ENCODE measurements at places on chromosomes 12 and 14.

- DNase-seq: no peak
Observed at GRCh38 chr14:91349481-91350074, 68.0 kb downstream of the CCDC88C start.

- no peak for DNase-seq
Observed at GRCh38 chr14:34766606-34767005, 52.2 kb upstream of the CFL2 start.

- DNase-seq: no peak
Observed at GRCh38 chr14:64115401-64115800, 178.8 kb downstream of the ESR2 start.

- no peak for DNase-seq
Observed at GRCh38 chr12:30679241-30679640, 16.4 kb downstream of the IPO8 start.

- no peak for DNase-seq
Observed at GRCh38 chr12:122138181-122138580, 35.8 kb downstream of the IL31 start.

GRCh38 chr12:119674560-119674959 lies 6.6 kb downstream of the PRKAB1 start:
- DNase-seq: no peak

DNA sequence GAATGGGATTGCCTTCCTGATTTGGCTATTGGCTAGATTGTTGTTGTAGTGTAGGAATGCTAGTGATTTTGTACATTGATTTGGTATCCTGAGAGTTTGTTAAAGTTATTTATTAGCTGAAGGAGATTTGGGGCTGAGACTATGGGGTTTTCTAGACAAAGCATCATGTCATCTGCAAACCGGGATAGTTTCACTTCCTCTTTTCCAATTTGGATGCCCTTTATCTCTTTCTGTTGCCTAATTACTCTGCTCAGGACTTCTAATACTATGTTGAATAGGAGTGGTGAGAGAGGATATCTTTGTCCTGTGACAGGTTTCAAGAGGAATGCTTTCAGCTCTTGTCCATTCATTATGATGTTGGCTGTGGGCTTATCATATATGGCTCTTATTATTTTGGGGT lies 265.7 kb upstream of the MGAT4C start:
- no peak for DNase-seq

DNA sequence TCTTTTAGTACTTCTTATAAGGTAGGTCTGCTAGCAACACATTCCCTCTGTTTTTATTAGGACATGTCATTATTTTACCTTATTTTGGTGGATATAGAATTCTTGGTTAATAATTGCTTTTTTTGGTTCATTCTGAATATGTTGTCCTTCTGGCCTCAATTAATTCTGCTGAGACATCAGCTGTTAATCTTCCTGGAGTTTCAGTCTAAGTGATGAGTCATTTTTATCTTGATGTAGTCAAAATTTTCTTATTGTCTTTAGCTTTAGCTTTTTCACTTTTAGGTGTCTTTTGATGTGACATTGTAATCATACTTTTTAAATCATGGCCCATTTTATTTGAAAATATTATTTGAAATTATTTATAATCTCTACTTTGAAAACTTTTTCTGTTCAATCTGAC lies 104.9 kb upstream of the PMCH start:
- no peak for DNase-seq

- no peak for DNase-seq
Observed at GRCh38 chr14:82999802-83000201, 1466.1 kb upstream of the SEL1L start.

GRCh38 chr14:69335371-69335771 lies 62.7 kb downstream of the ERH start:
- DNase-seq: peak; percentile 24

GRCh38 chr12:116808113-116809105 lies 70.3 kb downstream of the RNFT2 start:
- no peak for DNase-seq

GRCh38 chr14:105430042-105430441 lies 10.4 kb downstream of the MTA1 start:
- DNase-seq: no peak

DNA sequence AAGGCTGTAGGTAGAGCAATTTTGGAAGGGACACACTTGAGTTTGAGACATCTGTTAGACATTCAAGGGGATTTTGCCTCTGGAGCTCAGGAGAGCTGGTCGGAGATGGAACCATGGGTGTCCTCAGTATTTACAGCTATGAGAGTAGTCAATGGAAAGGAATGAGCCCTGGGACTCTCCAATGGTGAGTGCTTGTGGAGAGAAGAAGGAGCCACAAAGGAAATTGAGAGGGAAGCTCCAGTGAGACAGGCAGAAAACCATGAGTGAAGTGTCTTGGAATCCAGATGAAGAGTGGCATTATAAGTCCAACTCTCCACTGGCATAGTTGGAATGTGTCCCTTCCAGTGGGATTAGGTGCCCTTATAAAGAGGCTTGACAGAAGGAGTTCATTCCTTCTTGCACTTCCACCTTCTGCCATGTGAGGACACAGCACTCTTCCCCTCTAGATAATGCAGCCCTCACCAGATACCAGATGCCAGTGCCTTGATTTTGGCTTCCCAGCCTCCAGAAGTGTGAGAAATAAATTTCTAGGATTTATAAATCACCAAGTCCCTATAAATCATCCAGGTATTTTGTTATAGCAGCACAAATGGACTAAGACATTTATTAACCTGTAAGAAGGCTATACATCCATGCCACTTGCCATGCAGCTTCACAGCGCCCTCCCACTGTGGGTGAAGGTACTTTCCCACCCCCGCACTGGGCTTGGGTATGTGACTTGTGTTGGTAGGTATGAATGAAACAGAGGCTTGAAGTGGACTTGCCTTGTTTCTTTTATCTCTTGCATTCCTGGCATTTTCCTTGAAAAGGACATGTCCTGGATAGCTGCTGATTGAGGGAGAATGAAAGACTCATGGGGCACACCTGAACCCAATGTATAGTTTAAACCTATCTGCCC lies 27.3 kb downstream of the LLPH start:
- no peak for DNase-seq

- no peak for DNase-seq
Observed at GRCh38 chr12:51601241-51601640, 10.2 kb downstream of the SCN8A start.

- peak; percentile 34 for DNase-seq
Observed at GRCh38 chr12:15931590-15932053, 20.5 kb downstream of the DERA start.

GRCh38 chr14:91231446-91231845 lies 13.1 kb downstream of the GPR68 start:
- no peak for DNase-seq

DNA sequence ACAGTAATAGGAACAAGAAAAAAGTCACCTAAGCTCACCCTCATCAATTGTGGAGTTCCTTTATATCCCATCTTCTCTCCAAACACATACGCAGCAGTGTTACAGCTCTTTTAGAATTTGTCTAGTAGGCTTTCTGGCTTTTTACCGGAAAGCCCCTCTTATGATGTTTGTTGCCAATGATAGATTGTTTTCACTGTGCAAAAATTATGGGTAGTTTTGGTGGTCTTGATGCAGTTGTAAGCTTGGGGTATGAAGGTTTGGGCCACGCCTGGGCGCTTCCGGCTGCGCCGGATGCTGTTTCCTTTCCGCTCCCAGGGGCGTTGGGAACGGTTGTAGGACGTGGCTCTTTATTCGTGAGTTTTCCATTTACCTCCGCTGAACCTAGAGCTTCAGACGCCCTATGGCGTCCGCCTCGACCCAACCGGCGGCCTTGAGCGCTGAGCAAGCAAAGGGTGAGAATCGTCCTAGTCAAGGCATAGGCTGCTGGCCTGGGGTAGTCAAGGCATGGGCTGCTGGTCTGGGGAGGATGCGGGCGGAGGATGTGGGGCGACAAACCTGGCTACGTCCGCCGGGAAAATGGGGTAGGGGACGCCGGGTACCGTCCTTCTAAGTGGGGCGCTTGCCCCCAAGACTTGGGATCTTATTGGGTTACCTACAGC lies at the start of the genes C12orf57 and RNU7-1:
Gene C12orf57, plus strand, starts transcription at position 301 of the 659 bp plus-strand sequence. Its CDS starts 100 bp downstream, at position 401.
Gene RNU7-1, plus strand, starts transcription at position 95 of the 659 bp plus-strand sequence.
- peak; percentile 89 for DNase-seq

DNA sequence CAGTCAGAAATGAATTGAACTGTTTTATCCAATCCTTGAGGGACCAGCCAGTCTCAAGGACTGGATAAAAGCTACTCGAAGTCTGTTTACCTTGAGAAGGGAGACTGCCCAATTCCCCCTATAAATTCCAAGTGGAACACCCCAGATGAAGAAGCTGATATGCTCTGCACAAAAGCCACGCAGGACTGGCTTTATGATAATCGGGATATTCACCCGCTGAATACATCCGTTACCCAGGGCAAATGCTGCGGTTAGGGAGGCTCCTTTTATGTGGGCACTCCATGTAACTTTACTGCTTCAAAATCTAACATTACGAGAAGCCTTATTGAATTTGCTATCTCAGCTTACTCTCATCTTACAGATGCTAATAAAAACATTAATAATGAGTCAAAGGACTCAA lies 119.1 kb downstream of the DENND5B start:
- no peak for DNase-seq

DNA sequence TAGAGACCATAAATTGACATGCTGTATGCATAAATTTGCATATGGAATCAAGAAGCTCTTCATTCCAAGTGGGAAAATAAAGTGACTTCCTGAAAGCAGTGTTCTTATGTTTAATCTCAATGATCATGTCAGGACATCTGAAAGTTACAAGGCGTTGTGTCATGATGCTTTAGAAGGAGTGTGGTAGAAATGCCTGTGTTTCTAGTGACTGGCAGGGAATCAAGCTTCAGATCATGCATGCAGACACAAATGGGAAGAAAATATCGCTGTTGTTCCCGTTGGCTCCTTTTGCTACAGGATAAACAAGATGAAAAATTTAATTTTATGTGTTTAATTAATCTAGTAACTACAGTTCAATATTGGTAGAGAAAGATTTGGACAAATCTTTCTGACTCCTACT lies 298.1 kb upstream of the SYT1 start:
- DNase-seq: no peak

GRCh38 chr14:71062581-71063303 lies 155.5 kb downstream of the PCNX1 start:
- no peak for DNase-seq

DNA sequence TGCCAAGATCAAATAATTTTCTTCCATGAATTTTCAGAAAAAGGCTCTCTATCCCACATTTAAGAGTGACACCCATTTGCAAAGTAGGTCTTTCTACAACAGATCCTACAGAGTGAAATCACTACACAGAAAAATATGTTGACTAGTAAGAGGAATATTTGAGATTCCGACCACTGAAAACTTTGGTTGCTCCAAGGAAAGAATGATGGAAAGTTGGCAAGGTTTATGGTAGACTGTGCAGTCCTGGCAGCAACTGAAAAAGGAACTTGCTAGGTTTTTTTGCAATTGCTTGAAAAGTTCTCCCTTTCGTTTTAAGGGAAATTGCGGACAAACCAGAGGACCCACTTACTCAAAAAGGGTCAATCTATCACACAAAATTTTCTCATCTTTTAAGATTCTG lies 83.1 kb upstream of the TSPAN8 start:
- DNase-seq: no peak

- no peak for DNase-seq
Observed at GRCh38 chr14:102848830-102849525, 71.7 kb downstream of the TRAF3 start.

GRCh38 chr12:81274637-81275529 lies 197.0 kb downstream of the ACSS3 start:
- no peak for DNase-seq

GRCh38 chr12:42141981-42142606 lies 2.6 kb downstream of the GXYLT1 start:
- no peak for DNase-seq

- no peak for DNase-seq
Observed at GRCh38 chr12:65908147-65908546, 83.9 kb downstream of the HMGA2 start.
